EL (cell line): ENCODE measurements at places on chromosomes 7 and 10.

DNA sequence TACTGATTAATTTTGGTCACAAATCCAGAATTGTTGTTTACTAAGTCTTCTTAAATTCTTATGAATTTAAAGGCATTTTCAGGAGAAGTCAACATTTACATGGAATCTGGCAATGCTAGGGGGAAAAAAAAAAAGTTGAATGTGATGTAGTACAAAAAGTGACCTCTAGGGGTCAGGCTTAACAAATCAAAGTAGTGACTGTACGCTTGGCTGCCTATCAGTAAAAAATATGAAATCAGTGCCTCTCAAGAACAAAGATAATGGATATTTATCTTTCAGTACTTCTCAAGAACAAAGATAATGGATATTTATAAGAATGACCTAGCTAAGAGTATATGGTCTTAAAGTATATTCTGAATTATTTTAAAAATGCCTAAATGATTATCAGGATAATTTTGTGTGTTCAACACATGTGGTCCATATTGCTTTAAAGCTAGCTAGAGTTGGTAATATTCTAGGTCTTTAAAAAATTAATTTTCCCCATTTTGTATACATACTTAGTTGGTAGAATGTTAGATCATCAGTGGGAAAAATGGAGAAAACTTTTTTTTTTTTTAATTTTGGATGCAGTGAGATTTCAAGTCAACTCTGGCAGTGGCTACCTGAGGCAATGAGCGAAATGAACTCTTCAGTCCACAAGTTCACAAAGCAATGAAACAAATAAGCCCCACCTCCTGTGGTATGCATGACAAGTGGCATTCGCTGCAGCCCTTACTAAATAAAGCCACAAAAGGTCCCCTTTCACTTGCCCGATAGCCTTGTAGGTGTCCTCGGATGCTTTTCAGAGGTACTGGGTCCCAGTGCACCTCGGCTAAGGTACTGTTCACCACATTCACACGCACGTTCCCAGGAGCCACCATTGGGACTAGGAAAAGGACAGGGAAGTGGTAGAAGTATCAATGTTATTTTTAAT, 51.2 kb upstream of the LAMB4 start:
- DNase-seq, result peak; percentile 50

GRCh38 chr7:78176171-78176570, 377.6 kb downstream of the PHTF2 start:
- DNase-seq, result no peak

DNA sequence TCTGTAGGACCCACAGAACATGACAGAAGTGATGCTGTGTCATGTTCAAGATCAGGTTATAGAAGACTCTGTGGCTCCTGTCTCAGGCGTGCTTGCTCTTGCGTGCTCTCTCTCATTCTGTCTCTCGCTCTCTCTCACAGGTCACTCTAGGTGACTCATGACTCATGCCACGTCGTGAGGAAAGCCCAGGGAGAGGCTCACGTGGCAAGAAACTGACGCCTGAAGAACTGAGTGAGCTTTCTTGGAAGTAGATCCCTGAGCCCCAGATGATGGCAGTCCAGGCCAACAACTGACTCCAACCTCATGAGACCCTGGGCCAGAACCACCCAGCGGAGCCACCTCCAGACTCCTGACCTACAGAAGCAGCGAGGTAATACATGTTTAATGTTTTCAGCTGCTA, 103.3 kb downstream of the DNMBP start:
- DNase-seq, result peak; percentile 87

DNA sequence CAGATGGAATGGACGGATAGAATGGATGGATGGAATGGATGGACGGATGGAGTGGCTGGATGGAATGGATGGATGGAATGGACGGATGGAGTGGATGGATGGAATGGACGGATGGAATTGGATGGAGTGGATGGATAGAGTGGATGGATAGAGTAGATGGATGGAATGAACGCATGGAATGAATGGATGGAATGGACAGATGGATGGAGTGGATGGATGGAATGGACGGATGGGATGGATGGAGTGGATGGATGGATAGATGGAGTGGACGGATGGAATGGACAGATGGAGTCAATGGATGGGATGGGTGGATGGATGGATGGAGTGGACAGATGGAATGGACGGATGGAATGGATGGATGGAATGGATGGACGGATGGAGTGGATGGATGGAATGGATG, 259.7 kb upstream of the C7orf33 start:
- DNase-seq, result no peak

DNA sequence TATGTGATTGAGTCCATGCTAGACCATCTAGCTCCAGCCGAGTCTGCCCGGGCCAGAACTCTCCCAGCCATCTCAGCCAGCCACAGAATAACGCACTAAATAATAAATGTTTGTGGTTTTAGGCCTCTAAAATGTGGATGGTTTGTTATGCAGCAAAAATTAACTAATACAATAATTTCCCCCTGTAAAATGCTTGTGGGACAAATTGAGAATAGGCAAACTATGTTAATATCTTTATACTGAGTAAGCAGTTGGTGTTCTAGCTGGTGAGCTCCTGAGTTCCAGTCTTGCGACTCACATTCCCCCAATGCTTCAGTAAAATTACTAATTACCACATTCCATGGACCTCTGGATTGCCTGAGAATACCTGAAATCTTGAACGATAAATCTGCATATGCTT, 316.8 kb upstream of the NFE2L3 start:
- DNase-seq, result peak; percentile 71

GRCh38 chr7:103660455-103661371, 214.7 kb upstream of the SLC26A5 start:
- peak; percentile 83 for DNase-seq

- no peak for DNase-seq
These were observed 410.4 kb downstream of the ATRNL1 start for GRCh38 chr10:115503546-115503945.

- no peak for DNase-seq
These were observed 167.3 kb upstream of the CDCA7L start for GRCh38 chr7:22113041-22113440.

- no peak for DNase-seq
These were observed 37.3 kb downstream of the EGFR start for GRCh38 chr7:55056068-55056467.

DNA sequence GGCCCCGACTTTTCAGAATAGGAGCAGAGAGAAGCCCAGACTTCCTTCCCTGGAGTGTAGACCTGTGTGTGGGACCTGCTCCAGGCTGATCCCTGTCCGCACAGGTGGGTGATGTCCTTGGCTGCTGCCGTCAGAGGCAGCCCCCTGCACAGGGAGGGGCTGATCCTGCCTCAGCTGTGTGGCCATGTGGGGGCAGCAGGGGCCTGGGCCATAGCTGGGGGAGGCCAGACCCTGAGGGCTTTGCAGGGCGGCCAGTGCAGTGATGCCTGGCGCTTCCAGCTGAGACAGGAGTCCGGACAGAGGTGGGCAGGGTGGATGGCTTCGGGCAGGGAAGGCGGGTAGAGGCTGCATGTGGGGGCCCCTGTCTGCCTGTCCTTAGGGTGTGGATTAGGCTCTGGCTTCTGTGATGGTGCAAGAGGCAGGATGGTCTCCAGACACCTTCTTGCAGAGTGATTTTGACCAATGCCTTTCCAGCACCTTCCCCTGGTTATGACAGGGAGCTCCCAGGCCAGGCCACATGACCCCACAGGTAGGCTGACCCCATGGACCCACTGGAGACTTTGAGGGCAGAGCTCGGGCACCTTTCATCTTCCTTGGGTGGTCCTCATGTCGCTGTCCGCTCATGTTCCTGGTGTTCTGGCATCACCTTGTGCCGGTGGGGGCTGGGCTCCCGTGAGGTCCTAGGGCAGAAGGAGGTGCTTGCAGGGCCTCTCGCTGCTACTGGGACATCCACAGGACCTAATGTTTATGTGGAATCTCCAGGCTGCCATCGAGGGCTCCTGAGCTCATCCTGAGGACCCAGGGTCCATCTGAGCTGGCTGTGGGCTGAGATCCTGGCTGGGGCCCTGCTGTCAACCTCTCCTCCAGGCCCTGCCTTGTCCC, 141.5 kb downstream of the ADCY1 start:
- DNase-seq, result no peak

DNA sequence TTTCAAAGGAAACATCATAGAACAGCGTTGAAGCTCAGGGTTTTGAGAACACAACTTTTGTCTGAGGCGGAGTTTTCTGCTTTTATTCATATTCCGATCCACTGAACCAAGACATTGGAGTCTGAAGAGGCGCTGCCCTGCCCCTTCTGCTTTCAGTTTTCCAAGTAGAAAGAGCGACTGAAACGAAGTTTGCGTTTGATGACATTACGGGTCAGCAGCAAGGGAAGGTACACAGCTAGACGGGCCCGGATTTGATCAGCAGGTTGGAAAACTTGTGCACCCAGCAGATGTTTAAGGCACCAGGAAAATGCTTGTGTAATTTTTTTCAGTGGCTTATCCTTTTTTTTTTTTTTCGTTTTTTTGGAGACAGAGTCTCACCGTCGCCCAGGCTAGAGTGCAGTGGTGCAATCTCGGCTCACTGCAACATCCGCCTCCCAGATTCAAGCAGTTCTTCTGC, 720 bp downstream of the SUN1 start:
- no peak for DNase-seq

DNA sequence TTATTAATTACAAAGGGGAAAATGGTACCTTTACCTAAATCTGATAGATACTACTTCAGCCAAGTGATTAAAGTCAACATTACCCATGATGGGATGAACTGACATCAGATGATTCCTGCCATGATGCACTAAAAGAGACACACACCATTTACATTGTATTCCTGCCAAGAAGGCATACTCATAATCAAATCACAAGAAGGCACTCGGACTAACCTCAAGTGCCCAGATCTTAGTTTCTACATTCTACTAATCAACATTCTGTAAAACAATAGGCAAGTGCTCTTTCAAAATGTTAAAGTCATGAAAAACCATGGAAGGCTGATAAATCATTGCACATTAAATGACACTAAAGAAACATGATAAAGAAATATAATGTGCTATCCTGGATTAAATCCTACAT, 44.4 kb downstream of the SLC35G1 start:
- DNase-seq, result no peak

DNA sequence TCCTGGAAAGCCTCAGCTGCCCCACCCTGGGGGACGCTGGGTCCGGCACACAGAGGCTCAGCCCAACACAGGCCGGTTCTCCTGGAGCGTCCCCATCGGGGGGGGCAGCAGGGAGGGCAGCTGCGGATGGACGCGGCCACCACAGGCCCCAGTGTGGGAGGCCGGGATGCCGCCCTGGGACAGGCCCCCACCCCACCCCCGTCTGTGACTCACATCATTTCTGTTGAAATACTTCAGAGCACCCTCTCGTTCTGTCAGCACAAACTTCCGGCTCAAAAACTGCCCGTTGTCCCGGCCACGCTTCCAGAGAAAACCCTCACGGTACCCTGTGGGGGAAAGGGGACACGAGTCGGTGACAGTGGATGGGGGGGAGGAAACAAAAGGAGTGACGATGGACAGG, 28.5 kb downstream of the GET4 start:
- DNase-seq, result peak; percentile 75

DNA sequence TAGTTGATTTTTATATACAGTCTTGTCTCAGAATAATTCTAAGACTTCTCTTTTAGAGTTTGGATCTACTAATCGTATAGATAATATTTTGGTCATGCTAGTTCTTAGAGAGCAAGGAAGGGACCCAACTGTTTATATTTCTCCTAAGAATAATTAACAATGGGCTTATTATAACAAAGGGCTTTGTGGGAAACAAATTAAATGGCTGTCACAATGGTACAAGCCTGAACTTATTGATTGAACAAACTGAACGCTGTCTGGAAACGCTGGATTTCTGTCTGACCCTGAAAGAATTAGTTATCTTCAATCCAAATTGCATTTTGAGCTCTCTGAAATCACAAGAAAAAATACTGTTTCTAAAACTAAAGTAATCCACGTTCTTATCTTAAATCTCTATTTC, 56.8 kb downstream of the CSTF2T start:
- DNase-seq, result no peak

DNA sequence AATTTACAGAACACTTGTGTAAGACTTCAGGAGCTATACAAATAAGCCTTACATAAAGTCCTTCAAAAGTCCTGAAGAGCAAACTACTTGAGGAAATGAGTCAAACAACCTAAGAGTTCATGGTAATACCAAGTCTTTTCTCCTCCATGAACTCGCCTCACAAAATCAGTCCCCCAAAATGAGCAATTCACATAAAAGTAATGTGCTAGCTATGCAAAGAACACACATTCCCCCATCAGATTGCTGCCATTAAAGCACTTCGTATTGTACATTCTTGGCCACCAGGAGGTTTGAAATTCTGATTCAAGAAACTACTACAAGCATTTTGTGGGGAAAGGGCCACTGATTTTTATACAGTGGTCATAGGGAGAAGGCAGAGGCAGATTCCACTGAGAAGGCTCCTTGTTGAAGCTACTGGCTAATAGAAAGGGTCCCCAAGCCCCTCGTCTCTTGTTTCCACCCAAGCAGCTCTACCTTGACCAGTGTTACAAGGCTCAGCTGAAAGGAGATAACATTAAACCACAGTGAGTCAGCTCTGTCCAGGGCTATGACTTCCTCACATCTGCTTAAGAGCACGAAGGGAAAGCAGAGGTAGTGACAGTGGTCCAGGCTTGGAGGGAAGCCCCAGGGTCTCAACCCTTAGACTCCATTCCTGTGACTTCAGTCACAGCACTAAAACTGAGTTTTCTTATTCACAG, 115.2 kb upstream of the CDK1 start:
- peak; percentile 44 for DNase-seq

- DNase-seq, result no peak
These were observed 38.1 kb upstream of the ANTXRL start for GRCh38 chr10:46248651-46249146.

DNA sequence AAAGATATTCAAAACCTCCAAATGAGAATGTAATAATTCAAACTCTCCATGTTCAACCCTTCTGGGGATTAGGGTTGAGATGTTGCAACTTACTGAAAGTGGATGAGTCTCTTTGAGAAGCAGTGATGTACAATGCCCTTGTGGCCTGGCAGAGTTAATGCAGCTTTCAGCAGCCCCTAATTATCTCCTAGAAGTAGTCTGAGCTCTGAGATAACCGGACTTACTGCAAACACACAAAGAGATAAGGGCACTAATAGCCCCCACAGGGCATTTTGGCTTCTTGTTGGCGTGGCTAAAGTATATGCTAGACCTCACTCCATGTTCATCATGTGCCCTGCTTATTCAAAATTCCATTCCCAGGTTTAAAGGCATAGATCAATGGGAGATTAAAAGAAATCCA, 404.7 kb downstream of the NEBL start:
- DNase-seq, result no peak

DNA sequence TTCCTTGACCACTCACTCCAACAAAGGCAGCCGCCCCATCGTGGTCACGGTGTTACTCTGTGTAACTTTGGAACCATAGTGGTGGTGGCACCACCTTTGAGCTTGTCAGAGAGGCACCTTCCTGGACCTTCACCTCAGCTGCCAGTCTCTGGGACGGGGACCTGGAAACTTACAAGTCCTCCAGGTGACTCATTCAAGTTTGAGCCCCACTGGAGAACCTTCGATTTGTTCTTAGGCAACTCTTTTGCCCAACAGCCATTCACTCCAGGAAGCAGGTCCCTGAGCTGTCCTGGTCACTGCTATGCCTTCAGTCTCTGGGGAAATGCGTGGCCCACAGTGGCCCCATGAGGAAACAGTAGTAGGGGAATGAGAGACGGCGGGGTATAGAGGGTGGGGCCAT, 17.2 kb downstream of the STX1A start:
- DNase-seq, result no peak

- peak; percentile 41 for DNase-seq
These were observed 105.1 kb downstream of the NRP1 start for GRCh38 chr10:33229252-33229948.

- DNase-seq, result peak; percentile 51
These were observed 3.3 kb downstream of the AHR start for GRCh38 chr7:17301471-17302456.
